ENCODE measurements at places on chromosomes 11 and 22.

GRCh38 chr11:112584672-112585071 is 324.0 kb upstream of the PLET1 start:
- DNase-seq = no peak

GRCh38 chr11:86949995-86950660 is 5.1 kb downstream of the FZD4 start:
- DNase-seq = no peak

DNA sequence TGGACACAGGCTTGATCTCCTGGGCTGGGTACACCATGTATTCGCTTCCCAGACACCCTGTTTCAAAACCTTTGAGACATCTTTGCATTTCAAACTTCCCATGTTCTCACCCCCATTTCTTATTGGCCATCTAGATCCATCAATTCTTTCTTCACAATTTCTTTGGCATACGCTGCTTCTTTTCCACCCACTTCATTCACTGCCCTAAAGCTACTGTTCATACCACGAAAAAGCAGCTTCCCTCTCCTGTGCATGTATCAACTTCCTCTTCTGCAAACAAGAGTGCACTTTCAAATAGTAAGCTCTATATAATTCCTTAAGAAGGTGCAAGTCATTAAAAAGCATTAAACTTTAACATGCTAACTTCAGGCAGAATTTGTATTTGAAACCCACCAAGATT is 21.4 kb downstream of the UVRAG start:
- DNase-seq = no peak

DNA sequence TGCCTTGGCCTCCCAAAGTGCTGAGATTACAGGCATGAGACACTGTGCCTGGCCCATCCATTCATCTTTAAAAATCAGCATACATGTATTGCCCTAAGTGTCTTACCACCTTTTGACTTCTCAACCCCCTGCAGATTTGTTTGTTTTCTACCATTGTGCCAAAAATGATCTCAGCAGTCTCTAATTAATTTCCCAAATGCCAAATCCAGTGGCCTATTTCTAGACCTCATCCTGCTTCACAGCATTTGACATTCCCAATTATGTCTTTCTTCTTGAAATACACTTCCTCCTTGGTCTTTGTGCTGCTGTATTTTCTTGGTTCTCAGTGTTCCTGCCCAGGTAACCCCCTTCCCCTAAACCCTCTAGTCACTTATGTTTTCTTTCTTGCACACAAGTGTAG is 46.0 kb upstream of the GRAMD1B start:
- no peak for DNase-seq

DNA sequence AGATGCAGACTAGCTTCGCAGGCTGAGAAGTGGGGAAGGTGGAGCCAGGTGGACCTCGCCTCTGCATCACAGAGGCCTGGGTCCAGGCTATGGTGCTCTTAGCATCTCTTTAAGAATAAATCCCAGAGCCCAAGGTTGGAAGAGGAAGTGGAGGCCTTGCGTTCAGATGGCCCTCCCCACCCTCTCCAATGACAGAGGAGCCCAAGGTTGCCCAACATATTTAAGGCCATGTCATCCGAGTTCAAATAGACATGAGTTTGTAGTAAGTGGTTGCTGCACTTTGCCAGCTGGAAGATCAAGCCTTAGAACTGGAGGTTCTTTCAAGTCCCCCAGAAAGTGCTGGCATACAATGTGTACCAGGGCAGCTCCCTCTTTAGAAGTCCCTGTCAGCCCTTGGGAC is 47.1 kb upstream of the HORMAD2 start:
- no peak for DNase-seq

DNA sequence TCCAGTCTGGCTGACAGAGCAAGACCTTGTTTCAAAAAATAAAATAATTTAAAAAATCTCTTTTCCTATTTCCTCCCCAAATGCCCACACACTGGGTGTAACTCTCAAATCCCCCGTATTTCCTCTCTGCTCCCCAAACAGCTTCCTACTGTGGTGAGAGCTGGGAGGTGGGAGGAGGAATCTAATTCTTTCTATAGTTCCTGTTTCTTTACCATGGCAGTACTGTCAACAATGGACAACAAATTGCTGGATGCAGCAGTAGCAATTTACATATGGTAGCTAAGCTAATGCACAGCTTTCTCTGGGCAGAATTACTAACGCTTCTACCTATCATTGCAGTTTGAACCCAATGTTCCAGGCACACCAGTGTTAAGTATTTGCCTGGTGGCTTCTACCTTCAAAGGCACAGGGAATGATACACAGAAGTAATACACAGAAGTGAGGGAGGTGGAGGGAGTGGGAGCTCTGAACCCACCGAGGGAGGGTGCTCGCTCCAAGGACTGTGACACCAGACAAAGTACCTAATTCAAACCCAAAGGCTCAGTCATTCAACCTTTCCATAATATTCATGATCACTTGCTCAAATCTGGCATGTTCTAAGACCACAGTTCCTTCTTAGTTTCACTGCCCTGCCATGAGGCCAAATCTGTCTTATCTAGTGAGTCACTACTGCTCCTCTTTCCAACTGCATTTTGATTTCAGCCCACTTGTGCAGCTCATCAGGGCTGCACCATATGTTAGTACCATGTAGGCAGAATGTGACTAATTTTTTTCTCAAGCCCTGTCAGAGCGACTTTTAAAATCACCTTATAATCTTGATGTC is 37.9 kb downstream of the CELF1 start:
- DNase-seq = no peak

DNA sequence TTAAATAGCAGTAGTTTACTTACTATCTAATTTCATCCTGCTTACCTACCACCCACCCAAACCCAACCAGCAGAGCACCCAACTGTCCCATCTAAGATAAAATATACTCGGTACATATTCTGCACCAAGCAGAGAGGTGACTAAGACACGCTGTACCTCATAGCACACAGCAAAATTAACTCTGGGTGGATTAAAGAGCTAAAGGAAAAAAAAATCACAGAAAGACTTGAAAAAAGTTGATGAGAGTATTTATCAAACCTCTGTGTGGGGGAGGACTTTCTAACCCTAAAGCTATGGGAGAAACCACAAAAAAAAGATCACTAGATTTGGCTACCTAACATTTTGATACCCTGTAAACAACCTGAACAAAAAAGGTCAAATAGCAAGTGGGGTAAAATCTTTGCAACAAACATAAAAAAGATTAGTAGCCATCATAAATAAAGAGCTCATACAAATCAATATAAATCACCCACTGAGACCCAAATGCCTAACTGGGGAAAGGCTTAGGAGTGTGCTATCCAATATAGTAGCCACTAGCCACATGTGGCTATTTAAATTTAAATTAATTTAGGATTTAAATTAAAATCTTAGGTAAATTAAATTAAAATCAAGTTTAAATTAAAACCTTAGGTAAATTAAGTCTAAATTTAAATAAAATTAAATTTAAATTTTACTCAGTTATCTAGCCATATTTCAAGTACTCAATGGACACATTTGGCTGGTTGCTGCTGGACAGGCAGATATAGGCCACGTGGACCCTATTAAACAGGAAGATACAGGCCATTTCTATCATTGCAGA is 25.6 kb upstream of the CD5 start:
- DNase-seq = no peak

GRCh38 chr11:105432241-105432995 is 177.5 kb upstream of the GRIA4 start:
- no peak for DNase-seq

GRCh38 chr11:125275905-125276618 is 111.5 kb downstream of the PKNOX2 start:
- DNase-seq = no peak

- no peak for DNase-seq
Measured at GRCh38 chr22:40487663-40488249, 117.4 kb downstream of the SGSM3 start.

DNA sequence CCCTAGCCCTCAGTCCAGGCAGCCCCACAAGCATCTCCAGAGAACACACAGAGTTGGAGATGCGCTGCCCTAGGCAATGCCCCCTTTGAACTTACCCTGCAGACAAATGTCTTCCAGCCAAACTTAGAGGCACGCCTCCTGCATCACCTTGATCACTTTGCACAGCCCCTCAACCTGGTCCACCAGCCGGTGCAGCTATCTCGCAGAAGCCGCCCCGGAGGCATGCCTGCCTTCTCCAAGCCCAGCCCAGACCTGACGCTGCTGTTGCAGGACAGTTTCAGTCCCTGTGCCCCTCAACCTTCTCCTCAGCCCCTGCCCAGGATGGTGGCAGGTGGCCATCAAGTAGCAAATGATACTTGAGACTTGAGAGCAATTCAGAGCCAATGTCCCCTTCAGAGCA is 16.7 kb upstream of the POU2AF1 start:
- DNase-seq = no peak

- DNase-seq = no peak
Measured at GRCh38 chr22:38249803-38250642, 22.8 kb downstream of the TMEM184B start.

- DNase-seq = no peak
Measured at GRCh38 chr11:44580701-44581100, 15.2 kb downstream of the CD82 start.

DNA sequence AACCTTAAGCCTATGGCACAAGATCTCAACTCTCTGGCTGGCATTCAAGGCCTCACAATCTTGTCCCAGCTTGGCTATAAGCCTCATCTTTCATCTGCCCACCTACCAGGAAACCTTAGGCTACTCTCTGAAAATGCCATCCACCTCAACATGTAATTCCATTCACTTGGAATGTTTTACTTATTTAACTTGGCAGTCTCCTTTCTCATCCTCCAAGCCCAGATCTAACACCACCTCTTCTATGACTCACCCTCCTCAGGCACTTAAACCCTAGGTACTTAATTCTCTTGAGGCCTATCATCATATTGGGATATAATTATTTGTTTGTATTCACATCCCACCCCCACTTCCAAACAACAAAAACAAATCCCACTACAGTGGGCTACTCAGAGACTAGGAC is 15.0 kb downstream of the POGLUT3 start:
- no peak for DNase-seq

GRCh38 chr11:67453816-67454732 is 1.1 kb upstream of the CABP4 start:
- no peak for DNase-seq

DNA sequence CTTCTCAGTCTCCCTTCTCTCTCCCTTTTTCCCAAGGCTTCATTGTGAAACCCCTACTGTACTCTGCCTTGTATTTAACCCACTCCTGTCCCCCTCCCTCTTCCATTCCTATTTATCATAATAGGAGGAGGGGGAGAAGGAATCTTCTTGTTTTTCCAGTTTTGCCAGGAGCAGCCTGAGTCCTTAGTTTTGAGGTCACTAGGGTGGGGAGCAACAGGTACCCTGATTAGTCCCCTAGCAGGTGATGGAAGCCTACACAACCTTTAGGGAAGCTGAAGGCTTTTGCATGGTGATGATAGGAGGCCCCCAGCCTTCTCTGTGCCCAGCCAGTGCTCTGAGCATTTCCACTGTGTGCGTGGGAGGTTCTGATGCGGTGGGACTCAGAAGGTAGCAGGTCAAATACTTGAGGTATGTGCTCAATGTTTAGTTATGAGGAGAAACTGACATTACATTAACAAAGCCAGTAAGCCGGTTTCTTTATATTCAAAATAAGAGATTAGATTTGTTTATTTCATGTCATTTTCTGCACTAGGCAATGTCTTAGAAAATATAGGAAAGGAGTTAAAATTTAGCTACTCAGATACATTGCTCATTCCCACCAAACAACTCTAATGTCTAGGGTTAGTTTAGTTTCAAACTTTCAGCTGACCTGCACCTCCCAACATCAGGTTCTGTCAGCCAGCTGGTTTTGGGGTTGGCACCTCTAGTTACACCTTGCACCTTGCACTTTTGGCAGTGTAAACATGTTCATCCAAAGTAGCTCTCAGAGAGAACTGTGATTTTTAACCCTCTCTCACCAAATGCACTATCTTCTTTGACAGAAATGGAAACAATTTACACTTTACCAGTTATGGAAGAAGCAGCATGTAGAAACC is 26.0 kb downstream of the PARVA start:
- no peak for DNase-seq

DNA sequence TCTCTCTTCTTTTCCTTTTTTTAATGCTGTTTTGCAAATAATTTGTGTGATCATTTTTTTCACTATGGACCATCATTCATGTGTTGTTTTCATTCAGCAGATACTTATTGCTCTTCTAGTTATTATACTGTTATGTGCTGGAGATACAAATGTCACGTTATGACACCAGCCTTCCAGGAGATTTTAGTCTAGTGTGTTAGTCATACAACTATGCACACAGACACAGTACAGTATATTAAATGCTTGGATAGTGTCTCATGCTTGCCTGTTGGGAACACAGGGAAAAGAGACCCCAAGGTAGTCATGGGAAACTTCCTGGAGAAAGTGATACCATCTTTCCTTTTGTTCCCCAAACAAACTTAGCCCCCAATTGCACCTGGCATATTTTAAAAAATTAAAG is 116.1 kb downstream of the UVRAG start:
- DNase-seq = no peak

- DNase-seq = no peak
Measured at GRCh38 chr11:113339929-113340589, 25.7 kb downstream of the TTC12 start.

GRCh38 chr11:99015634-99016454 is 4.9 kb upstream of the CNTN5 start:
- DNase-seq = no peak

GRCh38 chr22:49530671-49531367 is 296.9 kb downstream of the BRD1 start:
- DNase-seq = no peak

DNA sequence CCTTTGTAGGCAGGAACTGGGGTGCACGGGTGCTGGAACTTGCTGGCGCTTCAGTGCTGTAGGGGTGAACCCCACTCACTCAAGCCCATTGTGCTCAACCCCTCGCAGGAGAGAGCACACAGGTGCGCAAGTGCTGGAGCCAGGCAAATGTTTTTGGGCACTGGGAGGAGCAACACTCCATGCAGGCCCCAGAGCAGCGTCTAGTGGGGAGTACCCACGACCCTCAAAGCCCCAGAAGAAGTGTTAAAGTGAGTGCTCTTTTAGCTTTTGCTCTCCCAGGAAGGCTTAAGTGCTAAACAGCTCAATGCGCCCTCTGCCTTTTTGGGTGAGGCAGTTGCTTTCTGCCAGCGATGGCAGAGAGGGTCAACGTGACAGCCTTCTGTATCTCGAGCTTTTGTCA is 282.2 kb upstream of the ARHGAP42 start:
- DNase-seq = no peak

DNA sequence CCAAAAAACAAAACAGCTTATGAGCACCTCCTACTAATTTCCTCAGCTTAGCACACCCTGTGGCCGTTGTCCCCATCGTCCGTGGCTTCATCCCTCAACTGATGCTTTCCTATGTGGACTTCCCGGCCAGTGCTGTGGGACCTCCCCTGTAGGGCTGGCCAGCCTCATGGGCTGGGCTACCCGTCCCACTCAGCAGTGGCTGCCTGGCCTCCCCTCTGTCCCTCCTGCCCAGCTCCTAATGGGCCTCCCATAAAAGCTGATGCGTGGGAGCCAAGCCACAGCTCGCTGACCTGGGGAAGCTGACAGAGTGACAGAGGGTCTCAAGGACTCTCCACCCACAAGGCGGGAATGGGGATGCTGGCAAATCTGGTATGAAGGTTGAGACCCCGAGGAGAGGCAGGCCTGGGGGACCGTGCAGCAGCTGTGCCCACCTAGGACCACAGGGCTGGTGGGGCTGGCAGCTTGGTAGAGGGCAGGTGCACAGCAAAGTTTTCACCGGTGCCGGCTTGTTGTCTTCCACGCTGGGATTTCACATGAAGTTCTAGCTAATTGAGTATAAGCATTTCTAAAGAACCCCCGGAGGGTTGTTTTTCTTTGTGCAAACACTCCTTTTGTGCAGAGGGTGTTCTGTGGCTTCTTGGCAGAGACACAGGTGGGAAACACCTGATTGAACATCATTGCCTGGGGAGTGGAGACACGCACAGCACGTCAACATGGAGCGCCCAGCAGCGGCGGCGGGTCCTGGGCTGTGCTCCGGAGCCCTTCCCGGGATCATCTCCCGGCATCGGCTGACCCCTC is 23.2 kb downstream of the TBX1 start:
- no peak for DNase-seq

GRCh38 chr11:126163074-126163700 is 48.3 kb downstream of the RPUSD4 start:
- DNase-seq = no peak

Measured in substantia nigra (tissue), 51 donors.